CD8-positive, alpha-beta T cell (primary cell): ENCODE measurements at places on chromosomes 2 and 18. TPM values are rescaled to one million over a fixed set of nuclear protein-coding genes. Genes with fewer than 3 reads are reported as not detected.

CRYGC gene
- total RNA-seq, result not detected

LRRFIP1 gene
- total RNA-seq, result 127 TPM

EDAR gene
- 2.0 TPM for total RNA-seq

EGR4 gene
- total RNA-seq, result 0.14 TPM

CROCC2 gene
- total RNA-seq, result not detected

GKN2 gene
- not detected for total RNA-seq

FAP gene
- total RNA-seq, result not detected
